ENCODE measurements at places on chromosomes 12 and 14. TPM values are rescaled to one million over a fixed set of nuclear protein-coding genes. Genes with fewer than 3 reads are reported as not detected.

- H3K27ac ChIP-seq = peak overlapping the region; percentile 93
- no peaks in the 10 kb centered on the region for H3K27me3 ChIP-seq
- no peaks in the 10 kb centered on the region for H3K36me3 ChIP-seq
- no peak for DNase-seq
- H3K4me3 ChIP-seq = peak overlapping the region; percentile 80
Observed at GRCh38 chr12:14774906-14775635, 28.2 kb downstream of the WBP11 start.

- H3K4me3 ChIP-seq = no peak overlapping the region
- H3K4me1 ChIP-seq = peaks cover 48% of the 10 kb centered on the region
- no peaks in the 10 kb centered on the region for H3K36me3 ChIP-seq
Observed at GRCh38 chr14:103445806-103446205, 60.6 kb downstream of the MARK3 start.

- no peak for DNase-seq
- H3K36me3 ChIP-seq = no peaks in the 10 kb centered on the region
- H3K27ac ChIP-seq = no peak overlapping the region
- H3K27me3 ChIP-seq = peaks cover 7% of the 10 kb centered on the region
- no peak overlapping the region for H3K4me3 ChIP-seq
- no peaks in the 10 kb centered on the region for H3K4me1 ChIP-seq
Observed at GRCh38 chr12:113049976-113050742, 6.4 kb upstream of the DTX1 start.

DNA sequence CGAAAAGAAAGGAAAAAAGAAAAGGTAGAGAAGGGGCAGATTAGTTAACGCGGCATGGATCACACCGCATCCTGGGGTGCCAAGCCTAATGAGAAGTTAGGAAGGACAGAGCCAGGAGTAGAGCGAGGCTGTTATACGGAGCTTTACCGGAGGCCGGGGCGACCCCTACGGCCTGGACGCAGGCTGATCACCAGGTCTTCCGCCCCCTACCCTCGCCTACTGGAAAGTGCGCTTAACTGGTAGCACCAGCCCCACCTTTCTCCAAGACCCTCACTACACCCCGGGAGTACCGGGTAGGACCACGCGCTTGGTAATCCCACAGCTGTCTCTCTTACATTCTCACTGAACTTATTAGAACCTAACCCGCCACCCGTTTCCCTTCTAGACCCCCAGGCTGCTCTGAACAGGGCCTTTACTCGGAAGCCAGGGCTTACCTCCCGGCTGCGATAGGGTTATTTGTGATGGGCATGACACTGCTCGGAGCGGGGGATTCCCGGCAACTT, 33.8 kb downstream of the WBP11 start:
- DNase-seq = no peak
- H3K4me3 ChIP-seq = peak overlapping the region; percentile 90

- no peaks in the 10 kb centered on the region for H3K36me3 ChIP-seq
- H3K4me3 ChIP-seq = no peak overlapping the region
- no peaks in the 10 kb centered on the region for H3K27me3 ChIP-seq
- DNase-seq = no peak
Observed at GRCh38 chr12:89959179-89959578, 250.5 kb upstream of the ATP2B1 start.

GRCh38 chr12:44223736-44224135, 387.9 kb downstream of the TMEM117 start:
- no peak overlapping the region for H3K27ac ChIP-seq
- H3K27me3 ChIP-seq = no peaks in the 10 kb centered on the region
- H3K36me3 ChIP-seq = no peaks in the 10 kb centered on the region
- no peak for DNase-seq
- no peaks in the 10 kb centered on the region for H3K4me1 ChIP-seq

DNA sequence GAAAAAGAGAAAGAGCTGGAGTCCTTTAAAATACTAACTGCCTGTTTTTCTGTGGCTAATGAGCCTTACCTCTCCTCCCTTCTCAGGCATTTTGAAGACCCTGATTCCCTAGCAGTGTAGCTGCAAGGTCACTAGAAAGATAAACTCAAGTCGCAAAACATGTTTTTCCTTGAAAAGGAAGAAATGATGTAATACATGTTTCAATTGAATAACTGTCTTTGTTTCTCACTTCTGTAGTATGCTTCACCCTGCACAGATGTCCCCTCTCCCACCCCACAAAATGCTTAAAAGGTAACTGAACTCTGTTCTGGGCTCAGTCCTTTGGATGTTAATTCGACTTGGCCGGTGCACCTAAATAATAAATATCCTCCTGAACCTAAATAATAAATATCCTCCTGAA, 1350.3 kb downstream of the TMEM121 start:
- no peaks in the 10 kb centered on the region for H3K36me3 ChIP-seq
- no peaks in the 10 kb centered on the region for H3K4me1 ChIP-seq
- H3K27me3 ChIP-seq = no peaks in the 10 kb centered on the region

DNA sequence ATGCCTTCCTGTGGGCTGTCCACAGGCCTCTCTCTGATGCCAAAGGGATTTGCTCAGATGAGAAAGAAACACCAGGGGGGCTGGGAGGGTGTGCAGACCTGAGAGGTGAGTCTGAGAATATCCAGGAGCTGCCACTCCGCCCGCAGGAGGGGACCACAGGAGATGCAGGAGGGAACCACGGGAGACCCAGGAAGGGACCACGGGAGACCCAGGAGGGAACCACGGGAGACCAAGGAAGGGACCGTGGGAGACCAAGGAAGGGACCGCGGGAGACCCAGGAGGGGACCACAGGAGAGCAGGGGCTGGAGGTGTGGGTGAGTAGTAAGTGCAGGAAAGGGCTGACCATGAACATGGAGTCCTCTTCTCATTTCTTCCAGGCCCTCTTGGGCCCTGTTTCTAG, 74.6 kb upstream of the SFSWAP start:
- H3K27ac ChIP-seq = no peak overlapping the region
- no peak for DNase-seq
- no peaks in the 10 kb centered on the region for H3K36me3 ChIP-seq
- H3K4me1 ChIP-seq = no peaks in the 10 kb centered on the region
- no peaks in the 10 kb centered on the region for H3K27me3 ChIP-seq

DNA sequence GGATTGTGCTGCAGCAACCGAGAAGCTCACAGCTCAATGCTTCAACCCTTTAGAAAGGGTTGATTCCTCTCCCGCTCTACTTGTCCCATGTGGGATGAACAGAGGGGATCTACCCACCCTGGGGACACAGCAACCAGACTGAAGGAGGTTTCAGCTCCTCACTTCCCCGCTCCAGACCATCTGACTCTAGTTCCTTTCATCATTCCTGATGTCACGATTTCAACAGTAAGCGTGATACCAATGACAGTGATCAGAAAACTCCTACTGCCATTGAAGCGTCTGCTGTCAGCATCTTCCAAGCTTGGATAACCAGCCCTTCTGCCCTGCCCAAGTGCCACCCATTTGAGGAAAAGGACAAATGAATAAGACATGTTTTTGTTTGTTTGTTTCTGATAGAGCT, 14.3 kb downstream of the SERPINA1 start:
- H3K36me3 ChIP-seq = no peaks in the 10 kb centered on the region
- no peak overlapping the region for H3K27ac ChIP-seq
- peaks cover 25% of the 10 kb centered on the region for H3K4me1 ChIP-seq
- H3K27me3 ChIP-seq = no peaks in the 10 kb centered on the region
- no peak overlapping the region for H3K4me3 ChIP-seq
- no peak for DNase-seq

PZP gene
- not detected for total RNA-seq

NYNRIN gene
- 17.4 TPM for total RNA-seq

RDH5 gene
- 28.0 TPM for total RNA-seq

Measured in tibial nerve (tissue), 4 donors.